ENCODE measurements at places on chromosomes 6 and 20.

DNA sequence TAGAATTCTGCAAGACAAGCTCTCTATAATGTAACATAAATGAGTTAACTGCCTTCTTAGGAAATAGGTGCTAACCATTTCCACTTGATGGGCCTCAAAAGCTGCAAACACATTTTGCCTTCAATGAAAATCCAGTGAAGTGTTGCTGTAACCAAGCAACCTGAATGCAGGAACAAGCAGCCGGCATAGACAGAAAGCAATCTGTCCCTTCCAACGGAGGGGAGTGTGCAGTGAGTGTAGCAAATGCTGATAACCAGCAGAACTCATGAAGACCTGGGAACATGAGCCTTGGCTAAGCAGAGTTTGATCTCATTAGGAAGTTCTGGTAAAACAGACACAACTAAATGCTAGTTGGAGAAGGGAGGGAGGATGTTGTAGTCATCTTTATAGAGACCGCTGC lies 697.8 kb downstream of the KIF16B start:
- DNase-seq: no peak

GRCh38 chr20:3671986-3672546 lies 8.9 kb upstream of the GFRA4 start:
- no peak for DNase-seq

GRCh38 chr6:145891565-145891964 lies 72.6 kb downstream of the SHPRH start:
- no peak for DNase-seq

GRCh38 chr6:43926634-43927531 lies 156.9 kb downstream of the VEGFA start:
- DNase-seq: no peak

DNA sequence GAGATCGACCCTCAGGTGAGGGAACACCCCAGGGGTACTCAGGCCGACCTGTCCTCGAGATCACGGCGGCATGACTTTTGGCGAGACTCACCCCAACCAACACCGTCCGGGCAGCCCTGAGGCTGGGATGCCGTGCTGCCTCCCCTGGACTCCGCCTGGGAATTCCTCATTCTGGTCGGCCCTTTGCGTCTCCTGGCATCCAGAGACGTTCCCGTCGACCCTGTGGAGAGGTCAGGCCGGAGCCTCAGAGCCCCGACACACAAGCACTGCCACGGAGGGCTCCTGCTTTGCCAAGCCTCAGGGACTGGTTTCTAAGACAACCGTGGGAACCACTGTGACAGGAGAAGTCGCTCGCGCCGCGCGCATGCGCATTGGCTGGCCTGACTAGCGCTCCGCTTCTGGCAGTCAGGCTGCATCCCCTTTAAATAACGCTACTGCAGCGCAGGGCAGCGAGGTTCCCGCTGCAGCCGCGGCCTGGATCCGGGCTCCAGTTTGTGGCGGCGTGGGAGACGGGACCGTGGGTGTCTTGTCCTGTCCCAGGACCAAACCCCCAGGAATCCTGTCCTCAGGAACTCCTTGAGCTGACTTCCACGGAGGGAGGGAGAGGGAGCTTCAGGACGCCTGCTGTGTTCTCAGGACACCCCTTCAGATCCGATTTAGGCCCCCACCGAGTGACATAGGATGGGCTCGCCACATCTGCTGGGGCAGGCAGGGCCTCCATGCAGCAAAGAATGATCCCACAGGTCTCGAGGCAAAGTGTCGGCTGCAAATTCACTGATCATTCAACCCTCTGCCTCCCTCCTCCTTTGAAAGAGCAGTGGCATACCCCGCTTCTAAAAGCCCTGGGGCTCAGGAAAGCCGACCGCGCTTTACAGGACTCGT lies 163.2 kb upstream of the ZNF337 start:
- DNase-seq: peak; percentile 75

- no peak for DNase-seq
These were observed 110.0 kb upstream of the SSTR4 start for GRCh38 chr20:22924949-22925612.

DNA sequence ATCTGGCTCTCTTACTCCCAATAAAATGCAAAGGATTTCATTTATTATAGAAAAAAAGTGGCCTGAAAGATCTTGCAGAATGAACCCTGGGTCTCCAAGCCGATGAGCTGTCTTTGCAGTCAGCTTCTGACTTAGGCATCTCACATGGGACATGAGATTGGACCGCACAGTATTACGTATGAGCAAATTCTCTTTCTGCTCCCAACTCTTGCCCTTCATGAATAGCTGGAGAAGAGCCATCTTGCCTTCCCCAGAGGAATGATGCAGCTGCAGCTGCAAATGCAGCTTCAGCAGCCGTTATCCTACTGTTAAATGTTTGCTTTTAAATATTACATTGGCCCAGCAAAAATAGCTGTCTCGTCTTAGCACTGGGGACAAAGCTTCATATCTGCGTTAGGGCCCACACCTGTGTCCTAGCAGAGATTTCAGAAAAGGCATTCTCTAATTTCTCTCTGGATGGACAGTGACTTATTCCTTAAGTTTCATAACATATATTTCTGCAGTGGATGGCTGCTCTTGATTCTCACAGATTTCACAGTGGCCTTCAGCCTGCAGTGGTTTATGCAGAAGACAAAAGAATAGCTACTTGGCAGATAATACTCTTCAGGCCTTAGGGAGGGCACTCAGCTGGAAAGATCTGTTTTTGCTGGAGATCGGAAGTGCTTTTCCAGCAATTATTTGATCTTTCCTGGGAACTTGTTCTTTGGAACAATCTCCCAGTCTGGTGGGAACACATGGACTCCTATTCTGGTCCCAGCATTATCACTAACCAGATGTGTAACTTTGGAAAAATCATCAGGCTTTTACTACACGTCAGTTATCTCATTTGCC lies 129.2 kb downstream of the FYN start:
- DNase-seq: no peak

GRCh38 chr20:32062776-32063170 lies 10.7 kb downstream of the HCK start:
- DNase-seq: no peak

DNA sequence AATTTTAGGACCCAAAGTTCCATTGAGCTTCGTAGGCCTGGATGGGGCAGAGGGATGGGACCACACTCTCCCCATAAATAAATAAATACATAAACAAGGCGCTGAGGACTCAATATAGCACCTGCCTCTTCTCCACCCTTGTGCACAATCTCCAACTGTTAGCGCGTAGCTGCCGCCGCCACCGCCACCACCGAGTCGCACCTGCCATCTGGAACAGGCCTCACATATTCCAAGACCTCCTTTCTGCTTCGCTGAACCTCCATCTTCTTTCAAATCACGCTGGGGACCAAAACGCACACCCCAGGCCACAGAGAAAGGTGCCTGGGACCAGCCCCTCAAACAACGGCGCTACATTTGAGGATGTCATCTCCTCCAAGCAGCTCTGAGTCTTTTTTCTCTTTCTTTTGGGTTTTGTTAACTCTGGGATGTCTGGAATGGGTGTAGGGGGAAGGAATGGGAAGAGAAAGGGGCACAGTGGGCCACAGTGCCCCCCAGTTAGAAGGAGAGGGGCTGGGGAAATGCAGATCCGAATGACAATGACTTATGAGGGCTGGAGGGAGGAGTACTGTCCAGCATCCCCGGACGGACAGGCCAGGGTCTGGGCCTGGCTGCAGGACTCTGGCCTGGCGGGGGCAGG lies 49.7 kb downstream of the NOL4L start:
- peak; percentile 62 for DNase-seq

DNA sequence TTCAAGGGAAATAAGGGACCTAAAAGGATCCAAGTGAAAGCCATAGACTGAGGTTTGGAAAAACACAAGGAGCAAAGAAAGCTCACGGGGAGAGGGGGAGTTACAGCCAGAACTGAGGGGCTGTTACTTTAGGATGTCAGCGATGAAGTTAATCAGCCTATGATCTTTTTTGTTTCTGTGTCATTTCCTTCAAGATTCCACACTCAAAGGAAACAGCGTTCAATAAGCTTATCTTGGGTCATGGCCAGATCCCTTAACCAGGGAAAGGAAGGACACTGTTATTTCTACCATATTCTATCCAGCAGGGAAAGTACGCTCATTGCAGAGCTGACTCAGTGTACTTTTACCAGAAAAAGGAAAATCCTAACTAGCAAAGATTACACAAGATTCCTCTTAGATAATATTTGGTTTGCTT lies 132.8 kb downstream of the PFDN4 start:
- no peak for DNase-seq

- no peak for DNase-seq
These were observed 12.5 kb downstream of the VSTM2L start for GRCh38 chr20:37915434-37915787.

DNA sequence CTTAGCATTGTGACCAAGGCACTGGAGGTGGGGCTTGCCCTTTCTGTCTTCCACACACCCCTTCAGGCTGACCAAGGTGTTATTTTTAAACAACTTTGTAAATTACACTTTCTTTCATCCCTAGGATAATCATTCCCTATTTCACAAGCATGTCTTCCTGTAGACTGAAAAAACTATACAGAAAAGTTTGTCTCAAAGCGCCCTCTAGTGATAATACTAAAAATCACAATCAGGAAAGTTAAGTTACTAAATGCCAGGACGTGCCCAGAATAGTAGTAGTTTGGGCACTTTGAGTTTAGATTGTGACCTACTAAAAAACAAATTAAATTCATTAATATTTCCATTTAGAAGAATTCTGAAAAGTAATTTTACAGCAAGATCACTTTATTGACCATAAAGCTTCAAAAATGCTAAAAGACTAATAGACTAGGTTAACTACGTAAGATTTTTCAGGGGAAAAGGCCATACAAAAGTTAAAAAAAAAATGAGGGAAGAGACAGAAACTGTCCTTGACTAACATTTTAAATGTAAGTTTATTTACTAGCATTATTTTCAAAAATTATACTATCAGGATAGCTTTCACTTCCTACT lies 123.3 kb upstream of the DUSP22 start:
- no peak for DNase-seq

GRCh38 chr6:90369024-90369519 lies 72.4 kb upstream of the BACH2 start:
- no peak for DNase-seq

- DNase-seq: no peak
These were observed 52.1 kb downstream of the KCNB1 start for GRCh38 chr20:49430320-49430719.

GRCh38 chr6:43855247-43855646 lies 85.2 kb downstream of the VEGFA start:
- DNase-seq: no peak

- no peak for DNase-seq
These were observed 57.7 kb downstream of the NFATC2 start for GRCh38 chr20:51484831-51485230.

GRCh38 chr20:45611054-45611453 lies 18.5 kb upstream of the WFDC10A start:
- no peak for DNase-seq

GRCh38 chr20:11551479-11551878 lies 366.2 kb upstream of the BTBD3 start:
- no peak for DNase-seq

DNA sequence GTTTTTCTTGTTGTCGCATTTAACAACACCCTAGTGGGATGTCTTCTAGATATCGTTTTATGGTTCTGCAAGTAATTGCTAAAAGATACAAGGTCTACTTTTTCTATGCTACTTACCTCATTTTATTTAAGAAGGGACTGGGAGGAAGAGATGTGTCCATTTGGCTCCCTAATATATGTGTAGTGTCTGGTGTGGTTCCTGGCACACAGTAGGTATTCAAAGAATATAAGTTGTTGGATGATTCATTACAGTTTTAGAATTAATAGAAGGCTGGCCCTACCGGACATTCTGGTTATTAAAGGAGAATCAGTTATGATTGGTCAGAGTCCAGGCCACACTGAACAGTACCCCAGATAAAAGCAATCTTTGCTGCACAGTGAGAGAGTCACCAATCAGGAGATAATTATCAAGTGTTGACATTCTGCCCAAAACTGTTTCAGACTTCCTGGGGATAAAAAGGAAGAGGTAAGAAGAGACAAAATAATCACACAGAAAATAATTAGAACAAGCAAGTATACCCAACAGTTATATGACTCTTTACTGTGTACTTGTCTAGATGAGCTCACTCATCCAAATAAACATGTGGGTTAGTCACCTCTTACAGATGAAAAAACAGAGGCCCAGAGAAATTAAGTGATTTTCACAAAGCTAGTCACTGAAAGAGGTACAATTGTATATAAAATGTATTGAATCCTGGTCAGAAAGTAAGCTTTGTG lies 7.0 kb downstream of the TMEM244 start:
- DNase-seq: no peak

DNA sequence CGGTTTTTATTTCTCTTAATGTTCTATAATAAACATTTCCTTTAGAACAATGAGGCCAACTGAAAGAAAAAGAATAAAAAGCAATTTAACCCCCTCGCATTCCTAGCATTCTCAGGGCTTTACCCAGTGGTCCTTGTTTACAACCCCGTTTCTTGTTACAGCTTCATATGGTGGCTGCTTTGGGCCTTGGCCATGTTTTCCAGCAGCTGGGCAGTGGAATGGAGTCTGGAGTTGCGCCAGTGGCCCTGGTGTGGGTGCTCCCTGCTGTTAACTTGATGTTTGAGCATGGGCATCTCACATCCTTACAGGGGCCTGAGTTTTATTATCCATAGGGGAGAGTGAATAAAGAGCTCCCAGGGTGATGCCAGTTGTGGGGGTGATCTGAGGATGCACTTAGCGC lies 18.8 kb downstream of the EFCAB8 start:
- no peak for DNase-seq

- DNase-seq: no peak
These were observed 99.5 kb downstream of the POPDC3 start for GRCh38 chr6:105080279-105080678.

GRCh38 chr6:109702791-109703190 lies 11.7 kb downstream of the FIG4 start:
- no peak for DNase-seq

DNA sequence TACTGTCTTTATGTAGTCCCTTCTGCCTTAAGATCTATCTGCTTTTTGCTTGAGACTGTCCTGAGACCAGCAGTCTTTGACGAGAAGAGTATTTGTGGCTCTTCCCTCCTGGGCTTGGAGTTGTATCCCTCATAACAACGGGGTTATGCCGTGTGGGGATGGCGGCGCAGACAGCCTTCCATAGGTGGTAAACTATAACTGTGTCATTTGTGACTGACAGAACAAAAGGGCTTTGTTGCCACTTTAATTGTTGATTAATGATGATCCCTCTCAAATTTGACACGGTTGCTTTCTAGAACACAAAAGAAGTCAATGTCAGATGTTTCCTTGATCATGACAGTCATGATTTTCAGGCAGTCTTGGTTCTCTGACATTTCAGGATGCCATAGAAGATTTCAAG lies 196.6 kb downstream of the JARID2 start:
- no peak for DNase-seq

DNA sequence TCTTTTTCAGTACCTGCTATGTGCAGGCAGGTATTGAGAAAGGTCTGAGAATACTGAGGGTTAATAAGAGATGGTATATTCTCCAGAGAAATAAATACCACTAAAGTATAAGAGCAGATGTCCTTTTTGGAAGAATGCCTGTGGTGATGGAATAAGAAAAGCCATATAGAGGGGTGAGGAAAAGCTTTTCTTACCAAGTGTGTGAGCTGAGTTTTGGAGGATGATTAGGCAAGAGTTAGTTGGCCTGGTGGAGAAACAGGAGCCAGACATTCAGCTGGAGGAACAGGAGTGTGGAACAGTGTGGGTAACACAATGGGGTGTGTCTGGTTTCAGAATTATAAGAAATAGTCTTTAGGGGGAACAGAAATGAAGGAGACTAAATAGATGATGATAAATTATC lies 19.9 kb downstream of the ZNF451 start:
- DNase-seq: no peak

GRCh38 chr6:106339334-106340029 lies 13.9 kb upstream of the ATG5 start:
- peak; percentile 57 for DNase-seq

GRCh38 chr20:54221353-54221752 lies 13.5 kb downstream of the PFDN4 start:
- DNase-seq: peak; percentile 30

- no peak for DNase-seq
These were observed 22.2 kb upstream of the ADIG start for GRCh38 chr20:38558596-38559360.

Measured in activated naive CD4-positive, alpha-beta T cell treated with anti-CD3 and anti-CD28 coated beads, Interleukin-2, amount 10 ng/mL, durations not matched to agents 7 days and 5 days (primary cell).